AG08395 (cell line): ENCODE measurements at places on chromosomes 2 and 18.
A peak's percentile ranks its signal among the peaks of the same experiment; 100 is the strongest.

DNA sequence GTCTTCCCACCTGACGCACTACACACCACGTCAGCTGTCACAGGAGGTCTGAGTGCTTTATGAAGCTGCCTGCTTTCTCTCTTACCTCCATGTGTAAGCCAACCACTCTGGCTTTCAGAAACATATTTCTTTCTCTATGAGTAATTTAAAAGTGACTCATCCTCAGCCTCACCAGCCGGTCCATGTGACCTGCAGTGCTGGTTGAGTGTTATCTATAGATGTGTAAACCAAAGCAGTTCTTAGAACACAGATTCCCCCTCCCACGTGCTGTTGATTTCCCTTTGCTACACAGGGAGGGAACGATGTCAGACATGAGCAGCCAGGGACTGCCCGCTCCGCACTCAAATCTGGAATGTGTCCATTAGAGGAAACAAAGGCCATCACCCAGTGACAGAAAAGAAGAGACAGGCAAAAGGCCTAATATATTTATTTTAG, 157.8 kb downstream of the BCL2 start:
- DNase-seq: peak; percentile 91

DNA sequence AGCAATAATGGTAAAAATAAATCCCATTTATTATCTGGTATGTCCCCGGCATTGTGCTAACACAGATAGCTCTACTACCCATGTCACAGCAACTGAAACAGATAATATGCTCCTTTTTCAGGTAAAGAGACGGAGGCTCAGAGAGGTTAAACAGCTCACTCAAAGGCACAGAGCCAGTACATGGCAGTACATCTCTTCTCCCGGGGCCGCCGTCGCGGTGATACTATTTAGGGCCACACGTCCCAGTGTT, 693 bp upstream of the PDK1 start:
- DNase-seq: no peak

GRCh38 chr2:218754201-218754600, 27.7 kb upstream of the CYP27A1 start:
- DNase-seq: no peak

- DNase-seq: no peak
Measured at GRCh38 chr18:38923540-38923939, 1357.9 kb upstream of the CELF4 start.

- no peak for DNase-seq
Measured at GRCh38 chr18:8326763-8327394, 282.4 kb upstream of the RAB12 start.

DNA sequence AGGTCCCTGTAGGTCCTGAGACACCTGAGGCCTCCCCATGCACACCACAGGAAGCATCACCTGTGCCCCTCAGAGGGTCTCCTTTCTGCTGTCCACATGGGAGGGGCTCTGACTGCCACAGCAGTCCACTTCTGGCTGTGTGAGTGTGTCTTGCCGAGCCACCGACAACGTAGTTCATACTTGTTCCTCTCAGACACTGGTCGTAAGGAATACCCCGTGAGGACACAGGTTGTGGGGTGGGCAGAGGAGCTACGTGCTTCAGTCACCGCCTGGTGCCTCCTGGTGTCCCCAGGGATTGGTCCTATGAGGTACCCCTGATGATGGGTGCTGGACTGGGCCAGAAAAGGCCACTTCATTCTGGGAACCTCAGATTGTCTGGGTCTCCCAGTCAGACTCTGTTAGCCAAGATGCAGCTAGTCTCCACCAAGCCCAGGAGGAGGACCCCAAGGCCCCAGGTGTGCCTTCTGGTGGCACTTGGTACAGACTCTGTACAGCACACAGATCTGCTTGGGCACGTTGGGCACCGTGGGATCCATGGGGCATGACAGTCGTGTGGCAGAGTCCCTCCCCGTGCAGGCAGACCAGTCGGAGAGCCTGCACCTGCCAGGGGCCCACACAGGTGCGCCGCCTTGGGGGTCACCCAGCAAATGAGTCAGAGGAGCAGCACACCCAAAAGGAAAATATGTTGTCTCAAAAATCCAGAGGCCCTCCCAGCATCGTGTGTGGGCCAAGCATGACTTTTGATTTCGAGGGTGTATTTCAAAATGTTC, 2.5 kb downstream of the ARHGEF4 start:
- DNase-seq: no peak

DNA sequence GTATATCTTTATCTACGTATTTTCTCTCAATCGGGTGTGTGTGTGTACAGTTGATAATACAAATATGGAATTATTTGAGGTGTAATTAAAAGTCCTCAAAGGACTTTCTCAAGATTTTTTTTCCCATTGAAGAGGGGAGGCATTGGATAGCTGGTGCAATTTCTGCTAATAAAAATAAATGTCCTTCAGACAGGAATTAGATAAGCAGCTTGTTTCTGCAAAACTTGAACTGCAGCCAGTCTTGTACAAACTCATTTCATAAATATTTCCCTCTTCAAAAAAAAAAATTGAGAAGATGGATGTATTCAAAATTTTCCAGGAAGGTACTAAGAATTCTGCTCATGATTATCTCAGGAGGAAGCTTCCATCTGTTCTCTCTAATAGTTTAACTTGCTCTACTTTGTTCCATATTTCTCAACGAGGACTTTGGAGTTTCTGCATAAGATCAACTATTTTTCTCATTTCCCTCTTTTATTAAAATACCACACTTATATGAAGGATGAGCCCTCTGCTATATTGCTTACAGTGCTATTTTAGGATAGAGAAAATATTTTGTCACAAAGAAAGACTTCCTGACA, 33.0 kb upstream of the GLS start:
- no peak for DNase-seq

DNA sequence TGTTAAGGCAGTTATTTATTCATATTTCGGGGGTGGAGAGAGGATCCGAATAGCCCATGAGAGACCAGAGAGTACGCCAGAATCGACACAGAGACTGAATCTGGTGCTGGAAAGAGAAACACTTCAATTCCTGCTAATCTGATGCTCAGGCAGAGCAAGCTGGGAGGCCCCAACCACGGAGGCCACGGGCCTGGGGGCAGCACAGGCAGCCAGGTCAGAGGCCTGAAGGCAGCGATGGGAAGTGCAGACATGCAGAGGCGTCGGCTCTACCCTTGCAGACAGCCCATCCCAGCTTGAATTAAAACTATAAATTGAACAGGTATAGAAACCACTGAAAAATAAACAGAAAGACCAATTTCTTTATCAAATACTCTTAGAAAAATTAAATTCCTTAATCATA, 50.6 kb downstream of the PXDN start:
- no peak for DNase-seq

GRCh38 chr2:170846314-170846713, 29.6 kb downstream of the GAD1 start:
- no peak for DNase-seq

- DNase-seq: no peak
Measured at GRCh38 chr2:205471776-205472175, 210.5 kb upstream of the NRP2 start.

DNA sequence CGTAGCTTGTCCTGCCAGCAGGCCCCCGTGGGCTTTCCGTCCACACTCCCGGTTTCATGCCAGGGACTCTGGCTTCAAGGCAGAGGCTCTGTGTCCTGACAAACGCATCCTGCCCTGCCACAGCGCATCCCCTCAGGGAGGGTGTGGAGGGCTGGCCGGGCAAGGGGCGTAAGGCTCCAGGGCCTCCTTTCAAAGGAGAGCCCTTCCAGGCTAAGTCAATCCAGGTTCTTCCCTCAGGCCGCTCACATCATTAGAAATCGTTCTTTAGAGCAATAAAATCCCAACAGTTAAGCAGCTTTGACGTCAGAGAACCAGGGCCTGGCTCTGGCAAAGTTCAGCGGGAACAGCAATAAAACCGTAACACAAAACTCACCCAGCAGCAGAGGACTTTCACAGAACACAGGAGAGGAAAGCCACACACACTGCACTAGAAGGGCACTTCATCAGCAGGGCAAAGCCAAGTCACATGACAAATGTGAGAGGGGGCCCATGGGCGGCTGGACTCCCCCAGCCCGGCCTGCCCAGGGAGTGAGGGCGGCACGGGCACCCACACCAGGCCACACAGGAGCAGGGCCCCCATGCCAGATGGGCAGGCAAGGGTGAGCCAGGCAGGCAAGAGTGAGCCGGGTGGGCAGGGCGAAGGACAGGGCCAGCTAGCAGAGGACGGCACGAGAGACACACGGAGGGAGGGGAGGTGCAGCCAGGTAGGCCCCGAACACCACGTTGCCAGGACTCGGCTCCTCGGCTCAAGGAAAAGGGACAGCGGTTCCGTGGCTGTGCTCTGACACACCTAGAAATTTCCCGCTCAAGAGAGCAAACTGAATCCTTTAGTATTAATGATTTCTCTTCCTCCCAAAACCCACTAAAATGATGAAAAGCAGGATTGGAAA, 52.0 kb downstream of the HDAC4 start:
- peak; percentile 19 for DNase-seq

GRCh38 chr2:112031473-112032223, 23.4 kb upstream of the TMEM87B start:
- DNase-seq: no peak

- DNase-seq: no peak
Measured at GRCh38 chr2:185757356-185757755, 18.8 kb downstream of the FSIP2 start.

DNA sequence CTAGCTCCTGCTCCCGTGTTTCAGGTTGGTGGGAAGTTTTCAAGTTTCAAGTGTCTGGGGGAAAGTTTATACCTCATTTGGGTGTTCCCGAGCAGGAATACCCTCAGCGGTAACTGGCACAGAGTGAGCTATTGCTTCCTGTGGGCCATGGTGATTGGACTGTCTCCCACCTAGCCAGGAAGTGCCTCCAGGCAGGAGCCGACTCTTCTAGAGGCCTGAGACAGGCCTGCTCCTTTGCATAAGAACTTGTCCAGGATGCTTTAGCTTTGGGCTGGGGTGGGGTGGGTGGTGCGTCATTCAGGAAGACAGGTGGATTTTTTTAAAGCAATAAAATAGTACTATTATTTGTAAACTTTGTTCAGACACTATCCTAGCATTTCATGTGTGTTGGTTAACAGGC, 23.5 kb upstream of the DNMT3A start:
- DNase-seq: no peak

- DNase-seq: no peak
Measured at GRCh38 chr2:96502891-96503636, 2.1 kb downstream of the NEURL3 start.

DNA sequence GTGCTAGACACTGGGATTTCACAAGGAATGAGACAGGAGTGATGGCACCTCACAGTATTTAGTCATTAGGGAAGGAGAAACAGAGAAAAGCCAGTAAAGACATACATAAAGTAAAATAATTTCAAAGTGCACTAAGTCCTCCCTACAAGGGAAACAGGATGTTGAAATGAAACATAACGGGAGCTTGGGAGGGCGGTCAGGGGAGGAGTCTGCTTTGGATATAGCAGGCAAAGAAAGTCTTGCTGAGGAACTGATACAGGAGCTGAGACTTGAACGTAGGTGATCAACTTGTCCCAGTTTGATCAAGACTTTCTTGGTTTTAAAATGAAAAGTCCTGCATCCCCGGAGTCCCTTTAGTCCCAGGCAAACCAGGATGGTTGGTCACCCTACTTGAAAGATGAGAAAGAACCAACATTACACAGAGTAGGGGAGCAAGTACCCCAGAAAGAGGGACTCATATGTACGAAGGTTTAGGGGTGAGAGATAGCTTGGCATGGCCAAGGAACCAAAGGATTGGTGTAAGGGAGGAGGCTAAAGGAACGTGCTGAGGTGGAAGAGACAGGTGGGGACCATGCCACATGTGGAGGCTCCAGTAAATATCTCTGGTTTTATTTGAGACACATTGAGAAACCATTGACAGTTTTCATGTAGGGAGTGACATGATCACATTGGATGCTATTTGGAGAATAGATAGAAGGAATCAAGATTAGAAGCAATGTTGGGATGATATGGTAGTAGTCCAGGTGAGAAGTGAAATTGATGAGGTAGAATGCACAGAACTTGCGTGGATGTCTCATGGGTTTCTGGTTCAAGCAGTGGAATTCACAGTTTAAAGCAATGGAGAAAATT, 28.4 kb downstream of the FBXO48 start:
- no peak for DNase-seq

- DNase-seq: no peak
Measured at GRCh38 chr2:140747090-140747489, 1383.7 kb downstream of the LRP1B start.

DNA sequence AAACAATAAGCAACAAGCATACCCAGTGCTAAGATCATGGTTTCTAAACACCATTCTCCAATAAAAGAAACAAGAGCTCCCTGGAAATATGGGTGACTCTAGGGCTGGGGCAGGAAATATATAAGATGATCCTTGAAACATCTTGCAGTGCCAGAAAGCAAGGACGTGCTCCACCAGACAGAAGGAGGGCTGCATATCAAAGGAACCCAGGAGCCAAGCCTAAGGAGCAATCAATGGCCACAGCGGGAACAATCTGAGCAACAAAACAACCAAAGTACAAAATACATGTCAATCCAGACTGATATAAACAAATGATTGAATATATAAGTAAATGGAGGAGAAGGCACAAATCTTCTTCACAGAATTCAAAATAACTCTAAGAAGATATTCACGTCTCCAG, 10.1 kb downstream of the SPIRE1 start:
- no peak for DNase-seq

DNA sequence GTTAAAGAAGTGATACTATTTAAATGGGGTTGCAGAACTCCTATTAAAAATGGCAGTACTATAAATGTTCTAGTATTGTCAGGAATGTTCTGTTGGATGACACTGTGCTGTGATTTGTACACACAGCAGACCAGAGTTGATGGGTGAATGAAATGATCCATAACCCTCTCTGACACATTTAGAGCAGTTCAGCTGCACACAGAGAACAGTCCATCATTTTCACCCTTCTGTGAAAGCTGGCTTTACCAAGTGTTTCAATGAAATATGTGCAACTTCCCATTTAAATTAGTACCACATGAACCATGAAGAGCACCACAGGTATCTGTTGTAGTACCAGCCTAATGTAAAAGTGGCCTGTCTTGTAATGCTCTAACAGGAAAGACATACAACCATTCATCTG, 981.4 kb downstream of the TMEM182 start:
- no peak for DNase-seq

- DNase-seq: no peak
Measured at GRCh38 chr18:71374294-71375000, 1085.6 kb downstream of the SOCS6 start.

DNA sequence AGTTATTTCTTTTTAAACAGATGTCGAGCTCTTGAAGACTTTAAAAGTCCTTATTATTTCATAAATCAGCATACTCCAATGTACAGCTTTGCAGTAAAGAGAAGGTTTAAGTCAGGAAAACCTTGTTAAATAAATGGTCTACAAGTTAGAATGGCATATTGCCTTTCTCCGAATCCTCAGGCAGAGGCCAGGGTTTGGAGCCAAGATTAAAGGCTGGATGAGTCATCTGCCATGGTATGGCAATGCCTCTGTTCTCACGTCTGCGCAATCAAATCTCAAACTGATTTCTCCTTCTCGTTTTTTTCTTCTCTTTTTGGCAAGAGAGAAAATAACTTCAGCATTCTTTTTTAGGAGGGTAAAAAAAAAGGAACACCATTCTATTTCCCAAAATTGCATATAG, 5.6 kb upstream of the KCNJ3 start:
- no peak for DNase-seq

GRCh38 chr18:9771261-9771976, 63.3 kb downstream of the RAB31 start:
- DNase-seq: peak; percentile 76

- DNase-seq: peak; percentile 50
Measured at GRCh38 chr2:85935746-85936208, 47.0 kb upstream of the ST3GAL5 start.
